Activated CD4-positive, alpha-beta T cell treated with anti-CD3 and anti-CD28 coated beads for 48 hours (primary cell): ENCODE measurements at places on chromosomes 2 and 18.

GRCh38 chr2:74253971-74254310 is 55.5 kb downstream of the MTHFD2 start:
- no peak for DNase-seq

DNA sequence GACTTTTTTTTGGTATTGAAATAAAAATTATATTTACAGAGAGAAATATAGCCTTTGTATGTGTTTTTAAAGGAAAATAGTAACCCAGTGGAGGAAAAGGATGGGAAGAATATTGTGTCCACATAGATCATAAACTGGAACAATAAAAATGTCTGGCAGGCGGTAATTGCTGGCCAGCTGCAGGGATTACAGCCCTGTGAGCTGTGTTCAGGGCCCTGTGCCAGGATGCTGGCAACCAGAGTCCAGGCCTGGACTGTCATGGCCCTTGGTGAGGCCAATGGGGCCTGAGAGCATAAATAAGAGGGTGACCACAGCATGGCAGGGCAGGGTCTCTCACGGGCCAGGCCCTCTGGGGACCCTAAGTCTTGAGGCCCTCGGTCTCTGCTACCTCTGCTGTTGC is 171.2 kb downstream of the ACOXL start:
- no peak for DNase-seq

GRCh38 chr2:86446060-86446459 is 4.9 kb downstream of the KDM3A start:
- DNase-seq: peak; percentile 9

- DNase-seq: no peak
Measured at GRCh38 chr18:67410075-67411070, 106.1 kb downstream of the DSEL start.

GRCh38 chr2:201234663-201235135 is 25.6 kb upstream of the CASP8 start:
- no peak for DNase-seq

DNA sequence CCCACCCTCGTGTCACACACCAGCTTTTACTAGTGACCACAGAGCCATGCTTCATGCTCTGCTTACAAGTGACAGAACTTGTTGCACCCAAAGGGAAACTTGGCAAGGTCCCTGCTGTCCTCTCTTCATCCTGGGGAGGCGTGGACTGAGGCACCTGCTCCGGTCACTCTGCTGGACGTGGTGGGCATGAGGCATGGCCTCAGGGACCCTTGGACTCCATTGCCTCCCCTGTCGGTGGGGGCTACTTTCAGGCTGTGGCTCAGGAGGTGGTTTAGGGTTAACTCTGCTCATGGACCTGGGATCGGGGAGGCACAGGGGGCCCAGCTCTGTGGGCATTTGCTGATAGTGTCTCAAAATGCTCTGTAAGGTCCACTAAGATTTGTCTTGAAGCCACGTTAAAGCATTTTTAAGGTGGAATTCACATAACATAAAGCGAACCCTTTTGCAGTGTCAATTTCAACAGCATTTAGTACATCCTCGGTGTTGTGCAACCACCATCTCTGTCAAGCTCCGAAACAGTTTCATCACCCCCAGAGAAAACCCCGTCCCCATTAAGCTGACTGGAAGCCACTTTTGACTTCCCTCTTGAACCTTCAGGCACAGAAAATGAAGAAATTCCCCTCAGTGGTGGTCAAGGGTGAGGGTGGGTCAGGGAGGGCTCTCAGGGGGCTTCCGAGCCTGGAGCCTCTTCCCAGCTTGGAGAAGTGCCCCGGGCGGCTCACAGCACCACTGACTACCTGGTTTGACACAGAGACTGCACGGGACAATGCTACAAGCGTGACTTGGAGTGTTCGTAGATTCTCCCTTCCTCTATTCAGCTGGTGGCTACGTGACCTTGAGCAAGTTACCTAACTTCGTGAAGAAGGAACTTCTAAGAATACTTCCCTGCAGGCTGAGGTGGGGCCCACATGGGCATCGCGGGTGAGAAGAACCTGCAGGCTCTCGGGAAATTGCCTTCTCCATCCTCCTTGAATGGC is 100.0 kb upstream of the HDAC4 start:
- DNase-seq: no peak

- no peak for DNase-seq
Measured at GRCh38 chr2:184692141-184692734, 93.9 kb downstream of the ZNF804A start.
